ENCODE measurements at places on chromosomes 16 and 17.

GRCh38 chr17:72711521-72712310, 380.8 kb downstream of the SLC39A11 start:
- DNase-seq: no peak

DNA sequence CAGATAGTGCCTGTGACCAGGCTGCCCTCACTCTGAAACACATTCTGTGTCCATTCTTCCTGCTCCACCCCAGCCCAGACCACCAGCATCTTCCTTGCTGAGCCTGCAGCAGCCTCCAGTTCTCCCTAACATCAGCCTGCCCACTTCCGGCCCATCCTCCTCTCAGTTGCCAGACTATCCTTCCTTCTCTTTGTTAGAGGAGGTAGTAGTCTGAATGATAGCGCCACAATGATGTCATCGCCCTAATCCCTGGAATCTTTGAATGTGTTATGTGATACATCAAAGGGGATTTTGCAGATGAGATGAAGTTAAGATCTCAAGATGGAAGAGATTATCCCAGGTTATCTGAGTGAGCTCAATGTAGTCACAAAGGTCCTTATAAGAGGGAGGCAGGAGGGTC, 3.2 kb upstream of the ZDHHC1 start:
- no peak for DNase-seq

DNA sequence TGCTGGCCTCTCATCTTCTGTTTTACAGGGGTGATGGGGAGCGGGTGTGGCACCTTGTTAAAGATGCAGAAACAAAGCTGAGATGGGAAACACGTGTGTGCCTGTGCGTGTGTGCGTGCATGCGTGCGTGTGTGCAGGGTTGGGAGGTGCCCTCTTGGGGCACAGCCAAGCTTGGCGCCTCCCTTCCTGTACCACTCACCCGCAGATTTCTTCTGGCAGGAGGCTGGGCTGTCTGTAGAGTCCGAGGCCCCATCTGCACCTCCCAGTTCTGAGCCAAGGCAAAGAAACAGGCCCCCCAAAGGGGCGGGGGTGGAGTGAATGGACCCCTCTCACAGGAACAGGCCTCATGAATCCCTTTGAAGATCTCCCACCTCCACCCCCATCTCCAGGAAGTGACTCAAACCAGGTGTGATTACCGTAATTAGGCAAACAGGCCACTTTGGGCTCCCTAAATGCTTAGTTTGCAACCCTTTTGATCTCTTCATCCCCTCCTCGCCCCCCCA, 20.9 kb downstream of the TNS4 start:
- DNase-seq: peak; percentile 66

- DNase-seq: no peak
These were observed at the start of gene GP1BA for GRCh38 chr17:4931963-4932362. Gene GP1BA, plus strand, starts transcription at chr17:4932277. Its CDS starts 328 bp downstream, at chr17:4932605.

DNA sequence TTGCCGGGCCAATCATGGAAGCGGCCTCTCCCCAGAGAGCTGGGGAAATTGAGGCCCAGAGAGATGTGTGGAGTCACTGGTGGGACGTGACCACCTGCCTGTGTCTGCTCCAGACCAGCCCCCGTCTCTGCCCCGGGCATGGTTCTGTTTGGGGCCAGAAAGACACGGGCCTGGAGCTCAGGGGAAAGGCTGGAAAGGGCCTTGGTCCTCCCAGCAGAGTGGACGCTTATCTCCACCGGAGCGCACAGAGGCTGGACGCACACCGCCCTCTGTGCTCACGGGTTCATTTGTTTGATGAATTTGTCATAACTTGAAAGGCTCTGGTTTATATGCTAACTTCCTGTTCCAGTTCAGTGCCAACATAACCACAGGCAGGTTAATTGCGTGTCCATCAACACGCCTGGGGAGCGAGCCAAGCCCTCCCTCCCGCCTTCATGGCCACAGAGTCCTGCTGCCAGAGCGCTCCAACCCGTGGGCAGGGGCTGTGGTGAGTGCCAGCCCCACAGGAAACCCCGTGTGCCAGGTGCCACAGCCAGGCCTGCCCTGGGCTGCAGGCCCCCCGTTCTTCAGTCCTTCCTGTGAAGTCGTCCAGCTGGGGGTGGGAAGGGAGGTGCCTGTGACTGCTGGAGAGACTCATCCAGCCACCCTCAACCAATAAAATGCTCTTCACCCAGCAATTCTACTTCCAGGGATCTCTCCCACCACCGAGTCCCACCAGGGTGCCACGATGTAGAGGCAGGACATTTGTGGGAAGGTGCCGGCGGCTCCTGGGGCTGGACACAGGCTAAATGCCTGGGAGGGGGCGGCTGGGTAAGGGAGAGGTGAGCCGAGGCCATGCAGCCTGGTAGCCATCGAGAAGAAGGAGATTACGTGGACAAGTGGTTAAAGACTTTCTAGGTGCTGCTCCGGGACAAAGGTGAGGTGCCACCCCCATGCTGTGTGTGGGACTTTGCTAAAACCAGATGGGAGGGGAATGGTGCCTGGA, 29.4 kb upstream of the BAHCC1 start:
- no peak for DNase-seq

- no peak for DNase-seq
These were observed 54.8 kb upstream of the SEC14L1 start for GRCh38 chr17:77085926-77086432.

- DNase-seq: no peak
These were observed 83.3 kb downstream of the GSG1L start for GRCh38 chr16:27980076-27980775.

- DNase-seq: no peak
These were observed 2.6 kb downstream of the HOXB3 start for GRCh38 chr17:48587276-48588073.

DNA sequence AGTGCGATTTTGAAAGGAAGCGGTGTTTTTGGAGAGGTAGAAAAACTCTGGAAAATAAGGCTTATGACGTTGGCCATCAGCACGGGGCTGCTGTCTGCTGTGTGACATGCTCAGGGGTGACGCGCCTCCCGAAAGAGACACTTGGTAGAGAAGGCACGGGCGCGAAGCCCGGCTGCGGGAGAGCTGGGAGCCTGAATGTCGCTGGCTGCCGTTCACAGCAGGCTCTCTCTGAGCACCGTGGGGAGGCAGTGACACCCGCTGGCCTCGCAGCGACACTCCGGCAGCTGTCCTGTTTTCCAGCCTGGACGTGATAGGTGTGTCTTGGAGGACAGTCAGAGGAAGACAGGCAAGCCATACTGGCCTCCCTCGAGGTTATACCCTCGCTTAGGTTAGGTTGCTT, 759.1 kb upstream of the RBFOX1 start:
- DNase-seq: no peak

GRCh38 chr16:75312875-75313274, 61.5 kb upstream of the BCAR1 start:
- DNase-seq: no peak

GRCh38 chr16:88424587-88425235, 28.4 kb upstream of the ZFPM1 start:
- no peak for DNase-seq

GRCh38 chr16:65071433-65072311, 50.2 kb downstream of the CDH11 start:
- DNase-seq: no peak

DNA sequence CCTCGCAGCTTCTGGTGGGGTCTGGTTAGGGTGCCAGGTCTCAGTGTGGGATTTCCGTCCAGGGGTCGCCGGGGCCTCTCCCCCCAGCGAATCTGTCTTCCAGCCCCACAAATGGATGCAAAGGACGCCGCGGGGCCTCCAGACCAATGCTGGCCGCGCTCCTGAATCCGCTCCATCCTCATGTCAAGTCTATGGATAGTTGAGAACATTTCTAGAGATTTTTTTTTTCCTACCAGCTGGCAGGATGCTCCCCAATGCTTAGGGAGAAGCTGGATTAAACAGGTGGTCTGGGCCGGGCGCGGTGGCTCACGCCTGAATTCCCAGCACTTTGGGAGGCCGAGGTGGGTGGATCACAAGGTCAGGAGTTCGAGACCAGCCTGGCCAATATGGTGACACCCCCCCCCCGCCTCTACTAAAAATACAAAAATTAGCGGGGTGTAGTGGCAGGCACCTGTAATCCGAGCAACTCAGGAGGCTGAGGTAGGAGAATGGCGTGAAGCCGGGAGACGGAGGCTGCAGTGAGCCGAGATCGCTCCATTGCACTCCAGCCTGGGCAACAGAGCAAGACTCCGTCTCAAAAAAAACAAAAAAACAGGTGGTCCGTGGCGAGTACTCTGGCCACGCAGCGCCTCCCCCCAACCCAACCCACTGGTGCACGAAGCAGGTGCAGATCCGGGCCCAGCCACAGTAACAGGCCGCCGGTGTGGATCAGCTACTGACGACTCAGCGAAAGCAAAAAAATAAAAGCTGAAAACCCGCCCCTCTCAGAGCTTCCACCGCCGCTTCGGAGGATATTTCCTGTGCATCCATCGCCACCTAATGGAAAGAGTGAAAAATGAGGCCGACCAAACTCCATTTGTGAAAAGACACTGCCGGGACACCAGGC, 1.1 kb upstream of the NXN start:
- peak; percentile 60 for DNase-seq

- DNase-seq: no peak
These were observed 21.6 kb upstream of the RASL10B start for GRCh38 chr17:35709874-35710273.

- no peak for DNase-seq
These were observed 32.3 kb upstream of the TANC2 start for GRCh38 chr17:62933501-62934385.

Measured in stimulated activated CD4-positive, alpha-beta T cell treated with anti-CD3 and anti-CD28 coated beads, Interleukin-15, amount 100 ng/mL, for 1 hour (primary cell).